ENCODE measurements at places on chromosomes 1 and 21.

DNA sequence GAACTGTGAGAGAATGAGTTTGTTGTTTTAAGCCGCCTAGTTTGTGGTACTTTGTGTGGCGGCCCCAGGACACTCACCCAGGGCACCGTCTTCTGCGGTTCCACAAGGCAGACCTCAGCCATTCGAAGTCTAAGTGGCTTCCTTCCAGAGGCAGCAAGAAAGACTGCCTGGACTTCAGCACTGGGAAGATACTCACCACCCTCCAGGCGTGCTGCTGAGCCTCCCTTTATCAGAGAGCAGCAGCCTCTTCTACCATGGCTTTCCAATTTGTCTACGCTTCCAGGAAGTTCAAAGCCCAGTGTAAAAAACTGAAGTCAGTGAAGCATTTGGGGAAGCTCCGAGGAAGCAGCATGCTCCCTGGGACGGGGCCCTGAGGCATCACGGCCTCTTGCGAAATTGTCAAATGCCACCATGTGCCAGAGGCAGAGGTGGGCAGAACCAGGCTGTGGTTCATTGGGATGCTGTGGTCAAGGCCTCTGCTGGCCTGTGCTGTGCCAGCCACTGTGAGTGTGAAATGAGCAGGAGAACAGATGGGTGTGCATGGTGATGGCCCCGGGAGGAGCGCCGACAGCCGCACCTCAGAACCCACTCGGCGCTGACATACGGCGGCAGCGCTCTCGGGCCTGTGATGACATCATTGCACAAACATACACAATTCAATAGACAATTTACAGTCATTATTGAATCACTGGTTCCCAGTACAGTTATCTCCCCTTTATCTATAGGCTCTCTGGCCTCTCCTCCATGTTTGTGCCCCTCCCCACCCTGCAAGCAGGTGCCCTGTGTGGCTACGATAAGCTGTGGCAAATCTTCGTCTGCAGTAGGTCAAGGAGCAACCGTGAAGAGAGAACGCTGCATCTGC is 110.4 kb downstream of the PDE9A start:
- no peak for DNase-seq

DNA sequence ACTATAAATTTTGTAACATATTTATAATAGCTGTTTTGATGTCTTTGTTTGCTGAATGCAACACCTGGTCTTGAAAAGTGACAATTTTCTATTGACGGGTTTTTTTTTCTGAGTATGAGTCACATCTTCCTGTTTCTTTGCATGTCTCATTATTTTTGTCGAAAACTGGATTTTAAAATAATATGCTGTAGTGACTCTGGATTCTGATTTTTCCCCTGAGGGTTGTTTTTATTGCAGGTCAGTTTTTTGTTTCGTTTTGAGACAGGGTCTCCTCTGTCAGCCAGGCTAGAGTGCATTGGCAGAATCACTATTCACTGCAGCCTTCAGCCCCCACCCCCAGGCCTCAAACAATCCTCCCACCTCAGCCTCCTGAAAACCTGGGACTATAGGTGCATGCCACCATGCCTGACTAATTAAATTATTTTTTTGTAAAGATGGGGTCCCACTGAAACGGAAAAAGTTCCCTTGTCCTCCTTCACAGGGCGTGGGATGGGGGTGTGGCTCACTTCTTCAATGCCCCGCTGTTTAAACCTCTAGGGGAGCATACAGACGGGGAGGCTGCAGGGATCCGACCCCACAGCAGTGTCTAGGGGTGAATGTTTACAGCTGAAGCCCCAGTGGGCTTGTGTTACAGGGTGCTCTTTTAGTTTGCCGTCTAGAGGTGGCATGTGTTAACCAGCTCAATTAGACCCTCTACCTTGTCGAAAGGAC is 11.3 kb upstream of the PPIE start:
- DNase-seq = no peak

- DNase-seq = no peak
These were observed 243.6 kb downstream of the DNM3 start for GRCh38 chr1:172084876-172085275.

GRCh38 chr1:157496121-157496526 is 56.2 kb downstream of the FCRL5 start:
- no peak for DNase-seq

GRCh38 chr21:42403611-42404231 is at the start of gene UBASH3A:
Gene UBASH3A (plus strand): TSS chr21:42403902. CDS start chr21:42403946, 44 bp downstream.
- DNase-seq = no peak

DNA sequence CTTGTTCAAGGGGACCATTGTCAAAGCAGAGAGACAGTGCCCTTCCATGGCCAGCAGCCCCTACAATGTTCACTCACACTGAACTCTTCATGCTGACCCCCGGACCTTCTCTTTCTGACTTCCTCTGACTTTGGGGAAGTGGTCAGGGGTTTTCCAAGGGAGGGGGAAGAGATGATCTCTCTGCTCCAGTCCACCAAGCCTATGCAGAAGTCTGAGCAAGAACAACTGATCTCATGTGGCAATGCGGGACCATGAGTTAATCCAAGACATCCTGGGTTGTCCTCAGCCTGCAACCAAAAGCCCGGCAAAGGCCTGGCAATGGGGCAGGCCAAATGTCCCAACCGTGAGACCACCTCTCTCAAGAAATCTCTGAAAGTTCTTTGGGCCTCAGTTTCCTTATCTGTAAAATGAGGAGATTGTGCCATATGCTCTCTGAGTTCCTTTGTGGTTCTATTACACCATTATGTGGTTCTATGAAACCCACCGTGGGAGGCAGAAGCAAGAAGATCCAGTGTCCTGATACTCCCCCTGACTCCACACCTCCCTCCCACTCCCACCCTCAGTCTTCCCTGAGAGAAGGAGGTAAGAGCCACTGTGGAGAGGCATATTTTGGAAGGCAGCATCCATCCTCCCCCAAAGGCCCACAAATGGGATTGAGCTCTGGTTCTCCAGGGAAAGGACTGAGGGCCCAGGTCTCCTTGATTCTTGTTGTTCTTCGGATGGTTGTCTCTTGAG is 11.8 kb upstream of the ARHGEF2 start:
- DNase-seq = no peak

GRCh38 chr1:26910343-26911160 is 3.2 kb downstream of the NR0B2 start:
- DNase-seq = no peak

GRCh38 chr1:178397678-178398077 is 99.1 kb downstream of the CLEC20A start:
- no peak for DNase-seq

DNA sequence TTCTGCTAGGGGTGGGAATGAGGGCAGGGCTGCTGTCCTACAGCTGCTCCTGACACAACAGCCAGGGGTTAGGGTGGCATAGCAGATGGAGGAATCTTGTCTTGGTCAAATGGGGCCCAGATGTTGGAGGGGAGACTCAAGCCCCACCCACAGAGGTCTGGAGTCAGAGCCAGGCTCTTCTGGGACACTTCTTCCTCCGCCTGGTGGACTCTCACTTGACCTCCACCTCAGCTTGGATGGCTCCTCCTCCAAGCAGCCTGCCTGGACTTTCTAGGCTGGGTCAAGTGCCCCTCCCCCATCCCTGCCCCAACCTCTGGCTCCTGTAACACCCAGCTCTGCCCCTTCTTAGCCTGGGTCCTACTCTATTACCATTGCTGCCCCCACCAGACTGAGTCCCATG is 35.5 kb downstream of the EPHA2 start:
- DNase-seq = no peak

GRCh38 chr1:39671433-39671792 is 494 bp downstream of the NT5C1A start:
- DNase-seq = no peak

GRCh38 chr1:236417336-236417735 is 23.2 kb downstream of the EDARADD start:
- no peak for DNase-seq

GRCh38 chr1:54666333-54666732 is 24.7 kb downstream of the MROH7 start:
- DNase-seq = no peak

DNA sequence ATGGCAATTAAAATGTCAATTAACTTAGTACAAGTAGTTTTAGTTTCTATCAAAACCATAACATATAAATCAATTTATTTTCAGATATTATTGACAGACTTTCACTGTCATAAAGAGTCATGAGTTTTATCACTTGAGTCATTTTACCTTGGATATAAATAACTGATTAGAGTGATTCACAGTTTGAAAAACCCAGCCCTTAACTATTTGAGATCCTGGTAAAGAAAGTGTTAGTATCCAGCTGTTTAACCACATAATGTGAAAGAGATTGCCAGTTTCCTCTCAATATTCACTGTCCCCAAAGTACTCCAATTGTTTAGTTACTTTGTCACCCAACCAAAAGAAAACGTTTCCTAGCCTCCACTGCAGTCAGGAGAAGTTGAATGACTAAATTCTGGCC is 91.3 kb downstream of the UCHL5 start:
- DNase-seq = no peak

DNA sequence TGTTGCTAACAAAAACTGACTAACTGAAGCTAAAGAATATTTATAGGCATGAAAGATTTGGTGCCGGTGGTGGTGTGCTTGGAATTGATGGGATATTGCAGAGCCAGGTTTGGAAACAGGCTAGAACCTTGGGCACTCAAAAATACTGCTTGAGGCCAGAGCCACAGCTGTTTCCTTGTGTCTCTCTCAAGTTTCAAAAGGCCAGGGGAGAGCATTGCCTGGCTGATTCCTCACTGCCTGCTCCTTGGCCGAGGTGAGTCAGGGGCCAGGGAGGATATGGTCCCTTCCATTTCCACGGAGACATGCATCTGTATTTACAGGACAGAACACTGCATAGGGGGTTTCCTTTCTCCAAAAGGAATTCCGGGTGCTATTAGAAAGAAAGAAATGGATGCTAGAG is 36.1 kb upstream of the IVNS1ABP start:
- no peak for DNase-seq

DNA sequence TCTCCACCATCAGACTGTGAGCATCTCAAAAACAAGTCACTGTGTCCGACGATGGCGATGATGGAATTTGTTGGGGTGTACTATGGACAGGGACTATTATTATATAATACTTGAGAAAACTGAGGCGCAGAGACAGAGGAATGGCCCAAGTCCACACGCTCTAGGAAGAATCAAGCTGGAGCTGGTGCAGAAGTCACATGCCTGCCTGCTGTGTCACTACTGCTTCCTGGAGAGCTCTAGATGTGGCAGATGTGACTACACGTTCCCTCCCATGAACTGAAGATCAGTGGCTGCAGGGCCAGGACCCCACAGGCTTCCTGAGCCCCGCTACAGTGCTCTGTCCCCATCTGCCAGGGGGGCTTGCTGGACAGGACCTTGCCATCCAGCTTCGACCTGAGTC is 56.9 kb downstream of the TRABD2B start:
- DNase-seq = no peak

GRCh38 chr1:228283476-228284147 is 75.8 kb downstream of the OBSCN start:
- no peak for DNase-seq

- DNase-seq = no peak
These were observed 182.0 kb upstream of the SGIP1 start for GRCh38 chr1:66351913-66352312.

GRCh38 chr1:42732126-42732680 is 7.8 kb downstream of the CLDN19 start:
- DNase-seq = no peak

- no peak for DNase-seq
These were observed 41.6 kb downstream of the ATP6V1G3 start for GRCh38 chr1:198498881-198499280.

DNA sequence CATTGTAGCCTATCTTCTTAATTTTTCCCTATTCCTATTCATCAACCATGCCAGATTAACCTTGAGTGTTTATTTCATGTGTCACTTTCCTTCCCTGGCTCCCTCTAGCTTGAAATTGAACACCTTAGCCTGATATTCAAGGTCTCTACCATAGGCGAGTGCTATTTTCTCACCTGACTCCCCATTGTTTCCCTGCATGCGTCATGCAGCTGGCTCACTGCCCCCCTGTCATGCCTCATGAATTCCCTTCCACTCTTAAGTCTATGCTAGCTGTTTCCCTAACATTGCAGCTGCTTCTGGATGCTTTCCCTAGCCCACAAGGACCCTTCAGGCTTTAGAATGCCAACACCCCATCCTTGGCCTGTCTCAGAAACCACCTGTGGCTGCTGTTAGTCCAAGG is 56.7 kb upstream of the CD1D start:
- DNase-seq = no peak

DNA sequence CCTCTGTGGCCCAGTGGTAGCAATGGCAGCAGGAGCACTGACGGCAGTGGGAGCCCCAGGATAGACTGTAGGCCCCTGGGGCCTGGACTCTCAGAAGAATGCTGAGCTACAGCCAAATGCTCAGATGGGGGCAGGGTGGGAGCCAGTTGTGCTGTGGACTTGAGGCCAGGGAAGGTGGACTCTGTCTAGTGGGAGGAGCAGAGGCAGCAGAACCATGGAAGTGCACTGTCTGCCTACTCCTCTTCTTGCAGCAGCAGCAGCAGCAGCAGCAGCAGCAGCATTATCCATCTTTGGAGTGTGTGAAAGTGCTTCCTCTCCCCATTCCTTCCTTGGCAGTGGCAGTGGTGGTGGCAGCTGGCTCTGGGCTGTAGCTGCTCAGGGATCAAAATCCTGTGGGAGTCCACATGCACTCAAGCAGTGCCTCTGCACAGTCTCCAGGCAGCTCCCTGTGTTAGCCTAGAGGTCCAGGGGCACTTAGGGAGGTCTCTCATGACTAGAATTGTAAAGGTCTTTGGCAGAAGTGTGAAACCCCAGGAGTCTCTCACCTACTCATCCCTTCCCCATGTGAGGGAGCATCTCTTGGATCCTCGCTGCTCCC is 917.9 kb upstream of the B3GALT2 start:
- DNase-seq = no peak

DNA sequence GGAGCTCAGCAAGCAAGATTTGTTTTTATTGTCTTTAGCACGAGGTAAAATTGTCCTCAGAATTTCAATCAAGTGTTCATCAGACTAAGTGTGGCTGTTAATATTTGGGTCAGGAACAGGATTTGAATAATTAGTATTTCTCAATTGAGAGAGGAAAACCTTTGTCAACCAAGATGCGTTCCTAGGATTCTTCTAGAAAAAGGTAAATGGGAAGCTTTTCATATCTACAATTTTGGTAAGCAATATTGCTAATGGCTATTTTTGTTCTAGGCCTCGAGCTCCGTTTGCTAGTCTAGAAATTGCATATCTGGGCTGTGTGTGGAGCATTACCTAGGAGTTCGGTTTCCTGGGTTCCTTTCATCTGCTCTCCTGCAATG is 4.1 kb upstream of the PIGV start:
- no peak for DNase-seq

DNA sequence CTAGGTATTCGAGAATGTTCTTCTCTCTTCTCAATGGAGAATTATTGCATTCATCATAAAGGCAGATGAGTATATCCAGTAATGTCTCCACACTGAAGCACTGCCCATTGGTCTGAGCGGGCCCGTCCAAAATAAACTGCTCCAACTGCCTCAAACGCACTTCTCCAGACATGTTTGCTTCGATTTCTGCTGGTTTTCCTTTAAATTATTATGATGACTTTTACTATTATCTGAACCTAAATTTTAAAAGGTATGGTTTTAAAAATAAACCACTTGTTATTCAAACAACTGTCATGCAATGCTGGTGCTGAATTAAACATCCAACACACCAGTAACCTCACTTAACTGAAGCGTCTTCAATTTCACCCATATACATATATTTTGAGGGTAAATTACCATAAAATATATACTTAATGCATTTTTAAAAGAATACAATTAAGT is 1.3 kb downstream of the CDC42BPA start:
- DNase-seq = no peak

All from activated T-helper 1 cell treated with anti-CD3 and anti-CD28 coated beads, Interleukin-2, amount 50 U/mL, for 16 hours (primary cell).